ENCODE measurements at places on chromosomes 4 and X. TPM values are rescaled to one million over a fixed set of nuclear protein-coding genes. Genes with fewer than 3 reads are reported as not detected.

The PDGFRA gene
- 60.9 TPM for total RNA-seq

The ZFP92 gene
- 0.09 TPM for total RNA-seq

The NPY2R gene
- not detected for total RNA-seq

The GAGE12H gene
- not detected for total RNA-seq

The OPRPN gene
- not detected for total RNA-seq

The TRIM61 gene
- 2.2 TPM for total RNA-seq

The MBNL3 gene
- total RNA-seq: 0.46 TPM

The RBM46 gene
- 0.11 TPM for total RNA-seq

The ABCG2 gene
- total RNA-seq: not detected

The AREG gene
- not detected for total RNA-seq

The CCDC160 gene
- 10.2 TPM for total RNA-seq

Measured in cardiac muscle cell (in vitro differentiated cells and primary cell).